ENCODE measurements at places on chromosomes 7 and 10. TPM values are rescaled to one million over a fixed set of nuclear protein-coding genes. Genes with fewer than 3 reads are reported as not detected.

The TMEM270 gene
- polyA plus RNA-seq = not detected

The VWDE gene
- 6.1 TPM for polyA plus RNA-seq

DNA sequence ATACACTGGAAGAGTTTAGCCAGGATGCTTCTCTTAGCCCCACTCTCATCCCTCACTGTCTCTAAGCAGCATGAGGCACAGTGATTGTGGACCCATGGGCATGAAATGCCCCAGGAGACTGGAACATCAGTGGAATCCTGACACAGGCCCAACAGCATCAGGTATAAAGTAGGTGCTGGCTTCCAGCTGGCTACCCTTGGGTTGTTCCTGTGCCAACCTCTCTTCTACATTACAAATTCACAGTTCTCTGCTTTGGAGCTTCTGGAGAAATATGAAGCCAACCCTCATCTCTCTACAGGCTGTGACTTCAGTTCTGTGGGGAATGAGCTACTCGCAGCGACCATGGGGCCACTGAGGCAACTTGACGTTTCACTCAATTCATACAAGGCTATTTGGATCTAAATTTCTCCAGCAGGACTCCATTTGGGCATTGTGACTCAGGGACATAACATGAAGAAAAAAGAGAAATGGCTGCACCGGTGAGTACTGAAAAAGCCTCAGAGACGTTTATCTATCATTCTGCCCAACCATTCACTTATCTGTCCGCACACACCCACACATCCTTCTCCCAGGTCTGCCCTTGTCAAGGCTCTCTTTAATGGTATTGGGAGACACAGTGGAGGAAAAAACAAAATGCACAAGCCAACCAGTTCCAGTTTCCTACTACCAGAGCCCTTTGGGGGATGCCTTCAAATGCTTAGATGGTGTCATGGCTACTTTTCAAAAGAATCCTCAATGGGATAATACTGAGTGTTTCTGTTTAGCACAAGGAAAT lies 35.4 kb upstream of the TM9SF3 start:
- no peak for DNase-seq

The WNT2 gene
- polyA plus RNA-seq = 0.57 TPM

The LDB1 gene
- 45.5 TPM for polyA plus RNA-seq

The RARRES2 gene
- 193 TPM for polyA plus RNA-seq

The OR2A42 gene
- polyA plus RNA-seq = 0.20 TPM

The IFIT3 gene
- 10.2 TPM for polyA plus RNA-seq

DNA sequence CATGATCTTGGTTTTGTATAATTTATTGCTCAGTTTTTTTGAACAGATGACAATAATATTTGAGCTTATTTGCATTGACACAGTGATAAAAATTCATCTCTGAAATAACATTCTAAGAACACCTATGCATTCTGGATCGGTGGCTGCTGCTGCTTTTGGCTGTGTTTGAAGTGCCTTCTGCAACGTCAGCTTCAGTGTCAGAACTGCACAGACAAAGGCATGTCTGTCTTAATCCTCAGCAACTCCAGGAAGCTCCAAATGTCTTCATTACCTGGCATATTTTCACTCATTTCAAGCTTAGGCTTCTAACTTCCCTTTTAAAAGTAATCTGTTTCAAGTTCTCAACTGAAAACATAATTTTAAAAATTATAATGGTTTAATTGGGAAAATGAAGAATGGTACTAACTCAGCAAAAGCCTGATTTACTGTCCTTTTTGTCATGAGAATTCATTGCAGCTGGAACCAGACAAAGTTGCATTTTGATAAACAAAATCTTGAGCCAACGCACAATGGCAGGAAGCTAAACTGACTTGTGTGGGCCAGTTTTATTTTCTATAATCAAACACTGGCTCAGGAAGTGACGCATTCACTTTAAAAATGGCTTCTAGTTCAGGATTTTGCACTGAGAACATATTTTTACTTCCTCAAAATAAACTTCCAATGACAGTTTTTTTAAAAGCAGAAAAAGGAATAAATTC lies 38.7 kb downstream of the NPS start:
- no peak for DNase-seq

The ACBD7 gene
- not detected for polyA plus RNA-seq

DNA sequence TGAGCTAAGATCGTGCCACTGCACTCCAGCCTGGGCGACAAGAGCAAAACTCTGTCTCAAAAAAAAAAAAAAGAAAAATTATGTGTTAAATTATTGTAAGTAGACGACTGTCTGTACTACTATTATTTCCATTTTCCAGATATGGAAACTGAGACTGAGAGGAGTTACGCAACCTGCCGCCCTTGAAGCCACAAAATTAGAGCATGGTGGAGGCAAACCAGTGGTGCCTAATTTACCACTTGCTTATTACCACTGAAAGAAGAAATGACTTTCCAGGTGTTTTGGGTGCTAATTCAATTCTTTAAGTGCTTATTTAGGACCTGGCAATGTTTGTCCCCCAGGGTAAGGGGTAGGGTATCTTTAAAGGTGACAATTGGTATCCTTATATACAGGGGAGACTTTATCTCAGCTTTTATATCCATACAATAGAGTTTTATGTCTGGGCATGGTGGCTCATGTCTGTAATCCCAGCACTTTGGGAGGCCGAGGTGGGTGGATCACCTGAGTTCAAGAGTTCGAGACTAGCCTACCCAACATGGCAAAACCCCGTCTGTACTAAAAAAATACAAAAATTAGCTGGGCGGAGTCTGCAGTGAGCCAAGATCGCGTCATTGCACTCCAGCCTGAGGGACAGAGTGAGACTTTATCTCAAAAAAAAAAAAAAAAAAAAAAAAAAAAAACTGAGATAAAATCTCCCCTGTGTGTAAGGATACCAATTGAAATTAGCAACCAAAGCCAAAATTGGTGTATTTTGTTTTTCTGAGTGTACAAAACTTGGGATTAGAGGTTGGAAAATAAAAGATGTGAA lies 16.6 kb upstream of the CAMK1D start:
- DNase-seq = peak; percentile 66

- no peak for DNase-seq
These were observed 112.0 kb upstream of the C7orf33 start for GRCh38 chr7:148478551-148478950.

GRCh38 chr10:5915451-5915850 lies 25.4 kb downstream of the FBH1 start:
- no peak for DNase-seq

DNA sequence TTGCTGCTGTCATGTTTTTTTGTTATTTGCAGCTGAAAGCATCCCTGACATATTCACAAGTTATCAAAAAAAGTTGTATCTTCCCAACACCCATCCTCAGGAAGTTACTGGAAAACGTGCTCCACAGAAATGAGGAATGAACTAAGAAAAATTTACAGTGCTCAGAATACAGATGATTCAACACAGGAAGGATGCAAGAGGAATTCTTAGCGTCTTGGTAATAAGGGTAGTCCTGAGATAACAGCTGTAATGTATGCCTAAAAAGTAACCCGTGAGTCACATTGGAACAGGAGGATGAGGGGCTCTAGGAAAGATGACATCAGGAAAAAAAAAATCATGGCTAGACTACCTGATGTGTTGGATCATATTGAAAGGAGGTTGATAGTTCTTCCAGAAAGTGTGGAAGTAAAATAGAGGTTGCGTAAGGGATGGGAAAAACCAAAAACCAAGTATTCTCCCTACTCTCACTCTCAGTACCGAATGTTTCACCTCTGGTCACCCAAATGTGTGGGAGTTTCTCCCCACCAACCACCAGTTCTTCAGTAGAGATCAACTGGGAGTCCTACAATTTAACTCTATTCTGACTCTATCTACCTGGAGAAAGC lies 3.9 kb downstream of the ADAM12 start:
- DNase-seq = no peak

The ITGA8 gene
- polyA plus RNA-seq = 5.5 TPM

DNA sequence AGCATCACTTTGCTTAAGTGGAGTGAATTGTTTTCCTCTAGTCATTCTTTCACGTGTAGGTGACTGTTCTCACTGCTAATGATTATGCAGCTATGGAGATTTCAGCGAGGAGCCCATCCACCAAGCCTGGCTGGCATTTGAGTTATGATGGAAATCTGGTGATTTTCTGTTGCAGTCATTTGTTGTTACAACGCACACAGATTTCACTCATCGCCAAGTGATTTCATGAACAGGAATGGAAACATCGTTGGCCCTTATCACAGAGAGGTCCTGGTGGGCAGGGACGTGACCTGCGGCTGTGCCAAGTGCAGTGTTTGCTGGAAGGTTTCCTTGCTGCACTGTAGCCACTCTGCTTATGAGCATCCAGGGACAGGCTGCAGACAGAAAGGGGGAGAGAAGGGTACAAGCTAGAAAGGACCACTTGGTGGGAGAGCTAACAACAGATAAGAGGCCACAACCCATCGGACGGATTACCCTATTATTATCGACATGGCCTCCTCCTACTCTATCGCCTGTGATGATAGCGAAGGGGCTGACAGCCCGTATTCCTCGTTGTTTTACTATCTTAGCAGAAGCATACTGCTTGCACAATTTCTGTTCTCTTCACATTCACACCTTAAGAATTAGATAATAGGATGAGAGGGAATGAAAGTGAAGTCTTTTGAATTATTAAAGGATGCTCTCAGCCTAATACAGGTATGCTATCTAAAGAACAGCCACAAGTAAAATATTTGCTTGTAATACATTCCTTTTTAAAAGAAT lies 99.0 kb upstream of the PITRM1 start:
- no peak for DNase-seq

DNA sequence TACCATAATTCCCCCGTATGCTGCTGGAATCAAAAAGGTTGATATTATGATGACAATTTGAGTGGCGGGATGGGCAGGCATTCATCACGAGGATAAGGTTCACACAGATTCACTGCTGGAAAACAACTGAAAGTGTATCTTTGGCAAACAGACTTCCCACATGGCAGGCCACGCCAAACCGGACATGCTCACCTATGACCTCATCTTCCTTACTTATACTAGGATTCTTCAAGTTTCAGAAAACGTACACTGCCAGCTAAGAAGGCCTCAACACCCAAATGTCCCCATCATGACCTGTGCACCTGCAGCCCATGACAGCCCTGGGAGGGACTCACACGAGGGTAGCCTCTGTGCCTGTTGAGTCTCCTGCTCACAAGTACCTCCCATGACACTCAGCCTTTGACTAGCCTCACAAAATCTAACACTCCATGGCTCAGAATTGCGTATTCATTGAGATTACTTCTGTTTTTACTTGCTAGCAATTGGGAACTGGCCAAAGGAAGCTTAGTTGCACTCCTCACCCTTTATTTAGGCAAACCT lies 259.0 kb upstream of the GHITM start:
- DNase-seq = peak; percentile 42

DNA sequence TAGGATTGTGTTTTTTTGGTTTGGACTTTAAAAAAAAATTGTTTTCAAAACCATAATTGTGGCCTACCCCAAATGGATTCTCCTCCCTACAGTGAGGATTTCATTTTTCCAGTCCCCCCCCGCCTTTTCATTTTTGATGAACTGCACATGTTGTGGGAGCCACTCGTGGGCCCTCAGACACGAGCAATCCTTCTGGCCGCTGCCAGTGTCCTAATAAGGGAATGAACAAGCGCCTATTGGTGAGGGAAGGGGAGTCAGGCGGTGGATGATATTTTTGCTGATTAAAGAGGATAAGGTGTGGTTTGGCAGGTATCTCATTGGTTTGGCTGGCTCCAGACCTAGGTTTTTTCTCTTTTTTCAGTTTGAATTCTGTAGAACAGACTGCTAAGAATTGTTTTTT lies 78.7 kb upstream of the AGBL3 start:
- no peak for DNase-seq

The GNA12 gene
- polyA plus RNA-seq = 32.8 TPM

- DNase-seq = no peak
These were observed 154.7 kb downstream of the ANK3 start for GRCh38 chr10:60235001-60235400.

DNA sequence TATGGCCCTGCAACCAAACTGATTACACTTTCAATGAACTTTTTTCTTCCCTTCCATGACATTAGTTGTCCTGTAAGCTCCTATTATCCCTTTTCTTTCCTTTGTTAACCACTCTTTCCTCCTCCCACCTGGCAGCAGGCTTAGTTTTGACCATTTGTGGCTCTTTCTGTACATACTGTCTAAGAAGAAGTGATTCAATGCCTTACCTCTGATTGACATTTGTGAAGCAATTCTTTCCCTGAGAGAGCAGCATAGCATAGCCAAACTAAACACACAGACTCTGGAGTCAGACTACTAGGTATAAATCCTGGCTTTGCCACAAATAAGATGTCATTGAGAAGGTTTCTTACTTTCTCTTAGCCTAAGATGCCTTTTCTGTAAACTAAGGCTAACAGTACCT lies 48.9 kb downstream of the AHR start:
- no peak for DNase-seq

The MCU gene
- 14.2 TPM for polyA plus RNA-seq

DNA sequence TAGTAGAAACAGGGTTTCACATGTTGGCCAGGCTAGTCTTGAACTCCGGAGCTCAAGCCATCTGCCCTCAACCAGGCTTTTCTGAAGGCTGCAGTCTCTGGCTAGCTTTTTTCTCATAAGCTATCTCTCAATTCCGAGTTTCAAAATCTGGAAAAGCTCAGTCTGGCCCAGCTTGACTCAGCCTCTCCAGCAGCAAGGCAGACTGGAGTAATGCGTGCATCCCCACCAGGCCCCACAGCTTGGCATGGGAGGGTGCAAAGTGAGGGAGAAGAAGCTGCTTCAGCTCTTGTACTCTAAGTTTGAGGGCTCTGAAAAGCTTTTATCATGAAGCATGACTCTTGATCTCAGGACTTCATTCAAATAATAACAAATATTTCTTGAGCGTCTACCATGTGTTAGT lies 4.8 kb downstream of the DHTKD1 start:
- no peak for DNase-seq
